B cell (primary cell): ENCODE measurements at places on chromosomes 5 and 9. TPM values are rescaled to one million over a fixed set of nuclear protein-coding genes. Genes with fewer than 3 reads are reported as not detected.

DNA sequence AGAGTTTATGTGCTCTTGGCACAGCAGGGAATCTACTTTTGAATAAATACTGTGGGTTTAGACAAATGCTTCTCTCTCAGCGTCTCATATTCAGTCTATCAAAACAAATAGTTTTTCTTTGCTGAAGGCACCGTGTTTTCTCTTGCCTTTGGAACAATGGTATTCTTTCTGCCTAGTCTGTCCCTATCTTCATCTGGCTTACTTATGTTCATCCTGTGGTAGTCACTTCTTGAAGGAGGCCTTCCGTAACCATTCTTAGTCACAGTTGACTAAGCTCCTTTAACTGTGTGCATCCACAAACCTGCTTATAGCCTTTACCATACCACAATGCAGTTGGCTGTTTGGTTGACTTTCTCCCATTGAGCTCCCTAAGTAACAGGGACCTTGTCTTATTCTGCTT, 45.9 kb downstream of the LARP1 start:
- DNase-seq = no peak

The SARDH gene
- total RNA-seq = 0.07 and 0.32 TPM in 2 replicates

The C5orf52 gene
- total RNA-seq = not detected in 2 replicates

The PCDHGC5 gene
- 0.46 and 0.67 TPM in 2 replicates for total RNA-seq

DNA sequence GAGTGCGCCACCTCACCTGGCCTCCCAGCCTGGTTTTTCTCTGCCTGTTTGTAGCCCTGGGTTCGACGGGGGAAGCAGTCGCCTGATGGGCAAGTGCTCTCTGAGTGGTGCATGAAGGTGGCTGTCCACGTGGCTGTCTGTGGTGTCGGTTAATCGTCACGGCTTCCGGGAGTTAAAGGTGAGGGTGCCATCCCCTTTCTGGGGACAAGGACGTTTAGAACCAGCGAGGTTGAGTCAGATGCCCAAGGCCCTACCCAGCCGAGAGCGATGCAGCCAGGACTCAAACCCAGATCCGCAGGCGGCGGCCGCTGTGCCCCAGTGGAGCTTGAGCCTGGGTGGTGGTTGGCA, 47.7 kb downstream of the RXRA start:
- no peak for DNase-seq

The SLC31A2 gene
- 2.3 and 3.0 TPM in 2 replicates for total RNA-seq

DNA sequence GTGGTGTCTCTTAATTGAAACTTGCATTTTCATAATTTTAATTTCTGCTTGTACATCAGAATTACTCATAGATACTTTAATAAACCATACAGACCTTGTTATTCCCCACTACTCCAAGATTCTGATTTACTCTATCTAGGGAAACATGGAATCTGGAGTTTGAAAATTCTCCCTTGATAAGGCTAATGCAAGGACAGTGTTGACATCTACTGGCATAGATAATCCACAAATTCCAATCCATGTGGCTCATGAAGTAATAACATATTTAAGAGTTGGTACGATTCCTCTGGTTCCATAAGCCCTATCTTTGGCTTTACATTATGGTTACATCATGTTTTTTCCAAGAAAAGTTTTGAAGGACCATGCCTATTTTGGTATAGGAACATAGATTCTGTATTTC, 759.2 kb downstream of the TLR4 start:
- DNase-seq = no peak

The PSD2 gene
- total RNA-seq = 0.17 TPM in 1 of 2 replicates, not detected in the other

- no peak for DNase-seq
Observed at GRCh38 chr5:133546500-133546899, 65.8 kb downstream of the FSTL4 start.

- DNase-seq = no peak
Observed at GRCh38 chr5:170286386-170286925, 11.1 kb downstream of the LCP2 start.

The RFESD gene
- total RNA-seq = 1.9 and 3.0 TPM in 2 replicates

- DNase-seq = no peak
Observed at GRCh38 chr5:168844016-168844921, 265.1 kb upstream of the PANK3 start.

- no peak for DNase-seq
Observed at GRCh38 chr9:14214065-14214684, 99.8 kb downstream of the NFIB start.

The OTULINL gene
- total RNA-seq = 0.80 and 0.81 TPM in 2 replicates

DNA sequence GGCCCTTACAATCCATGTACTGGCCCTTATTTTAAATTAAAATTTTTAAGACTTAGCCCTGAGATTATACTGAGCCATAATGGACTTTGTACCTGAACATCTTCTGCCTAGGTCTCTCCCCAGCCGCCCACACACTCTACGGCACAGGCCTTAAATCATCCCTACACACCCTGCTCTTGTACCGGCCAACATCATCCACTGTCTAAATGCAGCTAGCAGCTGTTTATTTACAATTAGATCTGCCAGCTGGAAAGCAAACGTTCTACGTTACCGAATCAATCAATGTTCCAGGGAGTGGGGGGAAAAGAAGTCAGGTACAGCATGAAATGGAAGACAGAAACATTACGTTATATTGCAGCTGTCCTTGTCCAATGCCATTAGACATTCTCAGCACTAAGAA, 88.4 kb upstream of the GRAMD2B start:
- DNase-seq = no peak

DNA sequence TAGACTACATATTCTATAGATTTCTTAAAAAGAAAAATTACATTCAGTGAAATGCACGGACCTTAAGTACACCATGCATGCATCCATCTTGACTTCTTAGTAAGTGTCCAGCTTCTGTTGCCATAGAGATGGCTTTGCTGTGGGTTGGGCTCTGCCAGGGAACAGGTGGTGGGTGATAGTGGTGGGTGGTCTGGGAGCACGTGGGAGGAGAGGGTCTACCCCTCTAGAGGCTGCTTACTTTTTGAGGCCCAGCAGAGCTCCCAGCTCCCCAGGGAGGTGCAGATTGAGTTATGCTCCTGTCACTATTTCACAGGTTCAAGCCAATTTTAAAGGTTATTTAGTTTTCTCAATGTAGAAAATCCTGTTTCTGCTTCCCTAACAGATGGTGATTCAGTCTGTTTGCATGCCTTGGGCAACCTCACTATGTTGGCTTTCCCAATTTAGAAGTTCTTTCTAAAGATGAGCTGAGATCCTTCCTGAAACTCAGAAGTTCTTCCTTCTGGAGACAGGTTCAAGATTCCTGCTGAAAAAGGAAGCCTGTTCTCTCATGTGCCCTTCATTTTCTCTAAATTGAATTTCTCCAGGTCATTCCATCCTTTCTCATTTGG, 107.4 kb upstream of the LHFPL2 start:
- DNase-seq = no peak

The UBAP1 gene
- 27.0 and 29.3 TPM in 2 replicates for total RNA-seq

DNA sequence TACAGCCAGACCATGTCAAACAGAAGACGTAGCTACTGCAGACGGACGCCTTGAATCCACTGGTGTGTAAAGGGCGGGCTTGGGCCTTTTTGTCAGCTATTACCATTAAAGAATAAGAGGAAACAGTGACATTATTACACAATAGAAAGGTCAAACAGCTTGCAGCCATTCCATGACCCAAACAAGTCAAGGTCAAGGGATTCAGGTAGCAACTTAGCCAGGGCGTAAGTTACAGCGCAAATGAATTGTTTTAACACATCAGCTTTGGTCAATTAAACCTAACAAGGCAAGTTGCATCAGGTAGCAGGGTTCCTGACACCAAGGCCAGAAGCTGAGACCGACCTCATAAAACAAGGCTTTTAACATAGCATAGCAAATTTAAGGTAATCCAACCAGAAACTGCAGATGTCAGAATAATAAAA, 15.3 kb downstream of the NFIB start:
- no peak for DNase-seq

The PRR16 gene
- 0.27 TPM in 1 of 2 replicates, not detected in the other for total RNA-seq

The ACTBL2 gene
- not detected in 2 replicates for total RNA-seq

- no peak for DNase-seq
Observed at GRCh38 chr5:168008555-168008954, 282.9 kb upstream of the WWC1 start.

GRCh38 chr9:128929560-128929959, 8.8 kb downstream of the PHYHD1 start:
- DNase-seq = no peak

The SUSD3 gene
- 38.3 and 41.0 TPM in 2 replicates for total RNA-seq

GRCh38 chr9:137465000-137465719, 6.0 kb upstream of the NSMF start:
- DNase-seq = no peak

- peak; percentile 64 for DNase-seq
Observed at GRCh38 chr9:111945216-111945615, 48.6 kb downstream of the UGCG start.

The OR13C3 gene
- not detected in 2 replicates for total RNA-seq

GRCh38 chr5:8943301-8943700, 602.6 kb downstream of the SEMA5A start:
- no peak for DNase-seq

GRCh38 chr5:73596705-73597328, 29.2 kb upstream of the ARHGEF28 start:
- peak; percentile 14 for DNase-seq

The MACIR gene
- 3.0 and 3.3 TPM in 2 replicates for total RNA-seq

- peak; percentile 48 for DNase-seq
Observed at GRCh38 chr5:14156650-14157492, 13.7 kb downstream of the TRIO start.

The AMBP gene
- total RNA-seq = not detected in 2 replicates

GRCh38 chr9:99465231-99465907, 243.3 kb downstream of the SEC61B start:
- DNase-seq = no peak

- no peak for DNase-seq
Observed at GRCh38 chr9:127360829-127361228, 36.1 kb upstream of the SLC2A8 start.

DNA sequence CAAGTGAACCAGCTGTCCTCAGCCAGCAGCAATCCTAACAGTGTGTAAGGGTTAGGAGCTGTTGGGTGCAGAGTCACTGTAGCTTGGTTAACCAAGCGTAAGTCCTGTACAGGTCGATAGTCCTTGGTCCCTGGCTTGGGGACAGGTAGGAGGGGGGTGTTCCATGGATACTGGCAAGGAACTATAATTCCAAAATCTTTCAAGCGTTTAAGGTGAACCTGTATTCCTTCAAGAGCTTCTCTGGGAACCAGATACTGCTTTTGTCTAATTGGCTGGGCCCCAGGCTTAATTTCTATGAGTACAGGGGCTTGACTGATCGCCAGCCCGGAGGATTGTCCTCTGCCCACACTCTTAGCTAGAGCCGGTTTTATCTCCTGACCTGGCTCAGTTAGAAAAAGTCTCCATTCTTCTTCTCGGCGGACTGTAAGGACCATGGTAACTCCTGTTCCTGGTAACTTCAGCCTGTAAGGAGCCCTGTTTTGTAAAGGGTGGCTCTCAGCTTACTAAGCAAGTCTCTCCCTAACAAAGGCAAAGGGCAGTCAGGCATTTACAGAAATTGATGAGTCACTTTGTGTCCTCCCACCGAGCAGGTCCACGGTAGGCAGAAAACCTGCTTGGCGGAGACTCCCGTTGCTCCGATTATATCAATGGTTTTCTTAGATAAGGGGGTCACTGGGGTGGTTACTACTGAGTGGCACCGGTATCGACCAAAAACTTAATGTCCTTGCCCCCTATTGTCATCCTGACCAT, 6.0 kb upstream of the ZNF354C start:
- DNase-seq = no peak

DNA sequence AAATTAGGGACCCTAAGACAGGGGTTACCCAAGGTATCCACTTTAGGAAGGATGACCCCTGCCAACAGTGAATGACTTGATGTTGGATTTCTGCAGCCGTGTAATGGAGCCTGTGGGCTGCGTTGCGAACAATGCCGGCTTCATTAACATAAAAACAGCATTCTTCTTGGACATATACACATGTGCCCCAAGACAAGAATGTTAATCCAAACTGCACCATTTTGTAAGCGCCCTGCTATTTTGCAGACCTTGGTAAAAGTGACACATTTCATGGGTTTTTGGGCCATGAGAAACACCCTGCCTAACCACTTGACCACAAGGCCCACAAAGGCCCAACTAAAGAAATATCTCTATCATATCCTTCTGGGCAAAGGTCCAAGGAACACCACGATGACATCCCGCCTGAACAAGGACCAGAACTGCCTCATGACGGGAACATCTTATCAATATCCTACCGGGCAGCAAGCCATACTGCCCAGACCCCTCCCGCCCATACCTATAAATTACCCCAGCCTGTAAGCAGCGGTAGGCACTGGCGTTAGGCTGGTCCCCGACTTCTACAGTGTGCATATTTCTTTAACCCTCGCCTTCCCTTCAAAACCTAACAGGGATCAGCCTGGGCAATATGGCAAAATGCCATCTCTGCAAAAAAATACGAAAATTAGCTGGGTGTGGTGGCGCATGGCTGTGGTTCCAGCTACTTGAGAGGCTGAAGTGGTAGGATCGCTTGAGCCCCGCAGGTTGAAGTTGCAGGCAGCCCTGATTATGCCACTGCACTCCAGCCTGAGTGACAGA, 9.7 kb upstream of the PDCD1LG2 start:
- DNase-seq = no peak

DNA sequence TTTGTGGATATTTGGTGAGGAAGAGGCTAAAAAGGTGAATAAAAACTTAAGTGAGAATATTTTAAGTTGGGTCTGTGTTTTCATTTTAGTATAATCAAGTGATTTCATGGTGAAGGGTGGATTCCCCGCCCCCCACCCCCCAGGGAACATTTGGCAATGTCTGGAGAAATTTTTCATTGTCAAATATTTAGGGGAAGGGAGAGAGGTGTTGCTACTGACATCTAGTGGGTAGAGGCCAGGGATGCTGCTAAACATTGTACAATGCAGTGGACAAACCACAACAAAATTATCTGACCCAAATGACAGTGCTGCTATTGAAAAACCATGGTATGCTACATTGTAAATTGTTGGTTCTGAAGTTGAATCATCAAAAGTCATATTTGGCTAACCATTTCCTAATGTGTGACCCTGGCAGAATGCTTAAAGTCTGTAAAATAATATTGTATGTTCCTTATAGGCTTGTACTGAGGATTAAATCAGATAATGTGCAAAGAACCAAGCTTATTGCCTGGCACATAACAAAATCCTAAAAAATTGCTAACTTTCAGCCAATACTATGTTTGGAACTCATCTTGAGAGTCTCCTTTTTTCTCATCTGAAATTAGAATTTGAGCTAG, 5.6 kb downstream of the C5orf24 start:
- peak; percentile 26 for DNase-seq

DNA sequence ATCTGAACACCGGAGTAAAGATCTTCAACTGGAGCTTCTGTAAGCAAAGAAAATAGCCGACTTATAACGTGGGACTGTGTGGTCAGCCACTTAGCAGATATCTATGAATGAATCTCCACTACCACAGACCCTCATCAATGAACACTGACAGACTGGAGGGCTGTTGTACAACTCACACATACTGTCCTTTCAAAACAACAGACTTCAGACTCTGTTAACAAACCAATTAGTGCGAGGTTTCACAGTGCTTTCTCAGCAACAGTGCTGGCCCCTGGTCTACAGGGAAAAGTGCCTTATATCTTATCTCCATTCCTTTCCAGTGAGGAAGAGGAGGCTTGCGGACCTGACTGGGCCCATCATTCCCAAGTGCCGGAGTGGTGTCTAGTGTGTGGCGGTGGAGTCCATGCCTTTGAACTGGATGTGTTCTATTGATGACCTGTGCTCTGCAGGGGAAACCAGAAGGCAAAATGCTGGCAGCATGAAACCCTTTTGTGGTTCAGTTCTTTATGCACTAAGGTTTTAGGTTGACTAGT, 33.8 kb downstream of the TSTD2 start:
- no peak for DNase-seq

GRCh38 chr5:10307206-10308148, at the start of gene CMBL:
Gene CMBL (minus strand): TSS chr5:10307902. CDS start chr5:10290762, 17,140 bp downstream.
- DNase-seq = peak; percentile 31
